Activated CD8-positive, alpha-beta memory T cell treated with anti-CD3 and anti-CD28 coated beads for 1 hour (primary cell): ENCODE measurements at places on chromosomes 5 and 9.

- DNase-seq: no peak
Observed at GRCh38 chr9:134414900-134415425, 88.7 kb downstream of the RXRA start.

DNA sequence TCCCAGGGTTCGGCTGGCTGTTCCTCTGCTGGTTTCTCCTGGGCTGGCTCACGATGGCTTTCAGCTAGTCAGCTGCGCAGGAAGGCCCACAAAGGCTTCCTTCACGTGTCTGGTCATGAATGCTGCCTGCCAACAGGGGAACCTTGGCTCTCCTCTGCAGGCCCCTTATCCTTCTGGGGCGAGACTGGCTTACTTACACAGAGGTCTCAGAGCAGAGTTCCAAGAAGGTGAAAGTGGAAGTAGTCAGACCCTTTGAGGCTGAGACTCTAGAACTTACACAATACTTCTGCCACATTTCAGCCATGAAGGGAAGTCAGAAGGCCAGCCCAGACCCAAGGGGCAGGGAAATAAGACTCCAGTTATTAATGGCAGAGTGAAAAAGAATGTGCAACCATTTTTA lies 99.5 kb downstream of the LHFPL2 start:
- DNase-seq: no peak

- DNase-seq: no peak
Observed at GRCh38 chr5:37580106-37580505, 201.0 kb downstream of the WDR70 start.

GRCh38 chr5:171074747-171075146 lies 212.9 kb downstream of the RANBP17 start:
- DNase-seq: no peak

DNA sequence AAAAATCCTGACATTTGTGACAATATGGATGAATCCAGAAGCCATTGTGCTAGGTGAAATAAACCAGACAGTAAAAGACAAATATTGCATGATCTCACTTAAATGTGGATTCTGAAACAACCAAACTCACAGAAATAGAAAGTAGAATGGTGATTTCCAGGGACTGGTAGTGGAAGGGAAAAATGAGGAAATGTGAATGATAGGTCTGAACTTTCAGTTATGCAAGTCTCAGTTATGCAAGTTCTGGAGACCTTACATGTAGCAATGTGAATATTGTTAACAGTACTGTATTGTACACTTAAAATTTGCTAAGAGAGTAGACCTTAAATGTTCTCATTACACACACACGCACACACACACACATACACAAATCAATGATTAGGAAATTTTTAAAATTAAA lies 84.9 kb downstream of the SLCO4C1 start:
- no peak for DNase-seq
